ENCODE measurements at places on chromosomes 1 and 21.

DNA sequence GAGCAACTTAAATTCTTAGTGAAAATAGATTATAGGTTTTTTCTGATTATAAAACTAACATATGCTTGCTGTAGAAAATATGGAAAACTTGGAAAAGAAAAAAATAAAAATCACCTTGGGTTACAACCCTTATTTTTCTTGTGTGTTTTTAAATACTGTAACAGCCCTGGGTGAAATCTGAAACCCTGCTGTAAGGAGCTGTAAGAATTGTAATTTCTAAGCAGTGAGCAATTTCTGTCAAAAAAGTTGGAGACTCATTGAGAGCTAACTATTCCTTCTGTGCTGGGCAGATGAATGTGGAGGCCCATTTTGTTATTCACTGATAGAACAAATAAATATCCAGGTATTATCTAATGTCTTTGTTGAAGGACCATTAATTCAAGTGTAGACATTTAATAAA, 42.6 kb downstream of the ADCY10 start:
- DNase-seq: no peak

DNA sequence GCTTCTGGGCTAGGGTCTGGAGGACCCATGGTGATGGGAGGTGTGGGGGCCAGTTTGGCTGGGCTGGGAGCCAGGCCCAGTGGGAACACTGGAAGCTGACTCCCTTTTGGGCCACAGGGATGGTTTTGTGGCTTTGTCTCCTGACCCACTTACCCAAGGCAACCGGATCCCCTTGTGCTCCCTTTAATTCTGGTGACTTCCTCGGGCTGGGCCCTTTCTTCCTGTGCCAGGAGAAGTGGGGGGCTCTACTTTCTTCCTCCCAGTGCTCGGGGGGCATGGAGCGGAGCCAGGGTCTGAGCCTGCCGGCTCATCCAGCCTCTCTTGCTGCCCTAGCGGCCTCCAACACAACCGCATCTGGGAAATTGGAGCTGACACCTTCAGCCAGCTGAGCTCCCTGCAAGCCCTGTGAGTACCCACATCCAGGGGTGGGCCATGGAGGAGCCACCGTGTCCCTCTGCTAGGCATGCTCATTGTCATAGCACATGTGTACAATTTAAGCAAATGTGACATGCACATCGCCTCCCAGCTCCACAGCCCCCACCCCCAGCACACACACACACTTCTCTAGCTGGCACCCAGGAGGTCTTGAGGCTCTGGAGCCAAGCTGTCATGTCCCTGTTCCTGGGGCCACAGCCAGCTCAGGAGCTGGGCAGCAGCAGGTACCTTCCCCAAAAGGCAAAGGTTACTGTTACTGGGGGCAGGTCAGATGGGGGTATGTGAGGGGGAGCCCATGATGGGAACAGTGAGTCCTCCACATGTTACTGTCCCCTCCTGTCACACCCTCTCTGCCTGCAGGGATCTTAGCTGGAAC, 35.0 kb downstream of the UBE2T start:
- no peak for DNase-seq

- DNase-seq: no peak
Observed at GRCh38 chr21:22223385-22223784, 1225.2 kb downstream of the NCAM2 start.

- no peak for DNase-seq
Observed at GRCh38 chr1:12309783-12310742, 80.2 kb downstream of the VPS13D start.

- DNase-seq: no peak
Observed at GRCh38 chr1:185498207-185498606, 181.2 kb upstream of the IVNS1ABP start.

GRCh38 chr1:19033926-19034680, 77.6 kb upstream of the IFFO2 start:
- no peak for DNase-seq

GRCh38 chr21:28608646-28609045, 384.0 kb downstream of the LTN1 start:
- DNase-seq: no peak

- no peak for DNase-seq
Observed at GRCh38 chr1:103101399-103101798, 6.9 kb downstream of the COL11A1 start.

- DNase-seq: no peak
Observed at GRCh38 chr1:213251972-213252371, 200.9 kb downstream of the RPS6KC1 start.

DNA sequence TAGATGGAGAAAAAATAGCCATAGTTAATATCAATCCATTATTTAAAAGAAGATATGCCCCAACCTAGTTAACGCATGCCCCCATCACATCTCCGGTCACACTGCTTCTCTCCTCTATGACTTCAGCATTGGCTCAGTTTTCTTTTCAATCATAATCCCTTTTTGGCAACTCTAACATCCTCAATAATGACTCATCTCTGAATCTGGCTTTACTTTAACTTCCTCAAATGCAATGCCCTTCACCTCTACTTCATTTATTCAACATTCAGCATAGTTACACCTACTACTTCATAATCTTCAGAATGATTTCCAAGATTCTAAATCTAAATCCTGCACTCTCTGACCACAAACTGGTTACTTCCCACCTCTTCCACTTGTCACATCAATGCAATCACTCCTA, 417.3 kb downstream of the USH2A start:
- no peak for DNase-seq

GRCh38 chr1:224069138-224069537, 44.8 kb upstream of the FBXO28 start:
- DNase-seq: no peak

DNA sequence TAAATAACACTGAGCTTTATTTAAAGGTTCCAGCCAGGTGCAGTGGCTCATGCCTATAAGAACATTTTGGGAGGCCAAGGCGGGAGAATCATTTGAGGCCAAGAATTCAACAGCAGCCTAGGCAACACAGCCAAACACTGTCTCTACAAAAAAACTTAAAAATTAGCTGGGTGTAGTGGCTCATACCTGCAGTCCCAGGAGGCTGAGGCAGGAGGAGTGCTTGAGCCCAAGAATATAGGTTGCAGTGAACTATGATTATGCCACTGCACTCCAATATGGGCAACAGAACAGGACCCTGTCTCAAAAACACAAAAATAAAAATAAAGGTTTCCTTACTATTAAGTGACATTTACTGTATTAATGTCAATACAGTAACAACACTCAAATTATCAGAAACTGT, 2.1 kb downstream of the TAF12 start:
- no peak for DNase-seq

DNA sequence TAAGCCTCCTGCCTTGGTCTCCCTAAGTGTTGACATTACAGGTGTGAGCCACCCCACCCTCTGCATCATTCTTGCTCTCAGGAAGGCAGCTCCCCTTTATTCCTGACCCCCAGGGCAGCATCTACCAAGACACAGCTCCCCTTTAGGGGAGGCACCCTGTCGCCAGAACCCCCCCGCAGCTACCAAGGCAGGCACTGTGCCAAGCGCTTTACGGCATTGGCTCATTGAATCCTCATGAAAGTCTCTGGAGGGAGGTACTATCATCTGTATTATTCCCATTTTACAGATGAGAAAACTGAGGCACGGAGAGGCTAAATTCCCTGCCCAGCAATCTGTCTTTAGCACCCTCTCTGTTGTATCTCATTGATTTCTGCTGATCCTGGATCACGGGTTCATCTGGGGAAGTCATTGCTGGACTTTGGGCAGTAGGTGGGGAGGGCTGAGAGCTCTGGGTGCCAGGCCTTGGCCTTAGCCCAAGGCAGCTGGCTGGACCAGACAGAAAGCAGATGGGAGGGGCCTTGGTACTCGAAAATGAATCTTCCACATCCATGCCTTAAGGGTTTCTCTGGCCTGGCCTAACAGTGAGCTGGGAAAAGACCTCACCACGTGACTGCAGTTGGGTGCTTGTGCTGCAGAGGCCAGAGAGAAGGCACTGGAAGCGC, 5.9 kb downstream of the PLOD1 start:
- DNase-seq: no peak

DNA sequence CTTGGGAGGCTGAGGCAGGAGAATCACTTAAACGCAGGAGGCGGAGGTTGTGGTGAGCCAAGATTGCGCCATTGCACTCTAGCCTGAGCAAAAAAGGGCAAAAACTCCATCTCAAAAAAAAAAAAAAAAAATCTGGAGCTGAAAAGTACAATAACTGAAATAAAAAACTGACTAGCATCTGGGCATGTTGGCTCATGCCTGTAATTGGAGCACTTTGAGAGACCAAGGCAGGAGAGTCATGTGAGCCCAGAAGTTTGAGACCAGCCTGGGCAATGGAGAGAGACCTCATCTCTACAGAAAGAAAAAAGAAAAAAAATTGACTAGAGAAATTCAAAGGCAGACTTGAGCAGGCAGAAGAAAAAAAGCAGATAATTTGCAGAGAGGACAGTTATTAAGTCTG, 18.1 kb downstream of the CLDN19 start:
- DNase-seq: no peak

DNA sequence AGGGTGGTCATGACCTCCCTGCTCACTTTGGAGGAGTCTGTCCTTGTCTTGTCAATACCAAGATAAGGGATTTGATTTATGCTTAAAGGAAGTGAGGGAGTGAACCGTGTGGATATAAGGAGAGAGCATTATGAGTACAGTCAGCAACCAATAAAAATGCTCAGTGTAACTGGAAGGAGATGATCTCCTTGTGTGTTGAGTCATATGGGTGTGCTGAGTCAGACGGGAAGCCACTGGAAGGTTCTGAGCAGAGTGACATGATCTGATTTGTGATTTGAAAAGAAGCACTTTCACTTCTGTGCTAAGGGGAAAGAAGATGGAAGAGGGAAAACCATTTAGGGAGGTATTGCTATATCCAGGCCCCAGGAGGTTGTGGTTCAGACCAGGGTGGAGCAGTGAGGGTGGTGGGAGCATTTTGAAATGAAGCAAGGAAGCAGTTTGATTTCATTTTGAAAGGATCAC, 2.5 kb upstream of the BCL10 start:
- DNase-seq: no peak

- no peak for DNase-seq
Observed at GRCh38 chr21:46322351-46323226, 1.1 kb downstream of the C21orf58 start.

DNA sequence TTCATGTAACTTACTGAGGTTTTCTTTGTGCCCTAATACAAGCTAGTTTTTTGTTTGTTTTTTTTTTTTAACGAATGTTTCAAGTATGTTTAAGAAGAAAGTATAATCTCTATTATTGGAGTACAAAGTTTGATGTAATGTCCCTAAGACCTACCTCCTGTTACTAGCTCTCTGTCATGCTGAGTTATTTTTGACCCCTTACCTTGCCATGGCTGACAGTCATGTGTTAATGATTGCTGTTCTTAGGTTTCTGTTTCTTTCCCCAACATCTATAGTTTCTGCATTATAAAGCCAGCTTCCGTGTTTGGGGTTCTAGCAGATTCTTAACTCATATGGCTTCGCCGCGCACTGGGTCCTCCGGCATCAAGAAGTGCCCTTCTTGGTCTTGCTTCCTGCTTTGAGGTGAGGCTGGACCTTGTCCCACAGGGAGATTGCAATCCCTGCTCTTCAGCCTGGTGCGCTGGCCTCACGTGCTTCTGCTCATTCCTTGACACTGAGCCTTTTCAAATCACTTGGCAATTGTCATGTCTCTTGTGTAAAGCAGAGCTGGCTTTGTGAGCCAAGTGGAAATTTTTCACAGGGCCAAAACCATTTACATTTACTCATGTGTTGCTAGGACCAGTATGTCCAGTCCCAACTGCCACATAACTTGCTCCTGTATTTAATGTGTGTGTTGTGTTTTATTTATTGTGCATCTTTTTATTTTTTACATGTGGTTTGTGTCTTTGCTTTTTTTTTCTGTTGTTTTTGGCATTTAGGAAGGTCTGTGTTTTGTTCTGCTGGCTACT, 135.0 kb upstream of the COL6A1 start:
- DNase-seq: no peak

GRCh38 chr21:38229260-38229877, 27.4 kb upstream of the KCNJ15 start:
- DNase-seq: no peak

GRCh38 chr1:151401125-151401788, 1.9 kb downstream of the PSMB4 start:
- DNase-seq: no peak

GRCh38 chr21:26588446-26588845, 15.4 kb upstream of the CYYR1 start:
- no peak for DNase-seq

DNA sequence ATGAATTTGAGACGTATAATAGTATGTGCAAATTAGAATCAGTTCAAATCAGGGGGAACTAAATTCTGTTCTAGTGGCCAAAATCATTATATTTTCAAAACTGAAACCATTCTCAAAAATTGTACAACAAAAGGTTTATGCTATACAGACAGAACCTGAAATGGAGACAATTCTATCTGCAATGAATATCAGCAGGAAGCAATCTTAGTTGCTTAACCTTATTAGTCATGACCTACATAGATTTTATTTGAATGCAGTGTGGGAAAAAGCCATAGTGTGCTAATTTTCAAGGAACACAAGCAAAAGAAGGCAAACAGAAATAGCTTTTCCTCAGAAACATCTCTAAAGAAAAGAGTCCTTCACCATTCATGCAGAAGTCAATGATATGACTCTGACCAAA, 6.5 kb downstream of the AK5 start:
- no peak for DNase-seq

DNA sequence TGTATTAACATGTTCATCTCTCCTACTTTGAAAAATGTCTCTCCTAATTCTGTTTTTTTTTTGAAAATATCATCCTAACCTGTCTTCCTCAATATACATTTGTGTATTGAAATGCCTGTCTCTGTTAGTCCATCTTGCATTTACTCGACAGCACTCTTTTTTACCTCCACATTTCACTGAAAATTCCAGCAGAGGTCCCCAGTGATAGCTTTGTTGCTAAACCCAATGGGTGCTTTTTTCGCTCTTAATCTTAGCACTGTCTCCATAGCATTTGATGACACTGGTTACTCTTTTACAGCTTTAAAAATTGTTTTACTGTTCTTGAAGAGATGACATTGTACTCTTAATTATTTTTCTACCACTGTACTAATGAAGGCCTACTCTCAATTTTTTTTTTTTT, 10.8 kb downstream of the OSBPL9 start:
- no peak for DNase-seq

GRCh38 chr1:115949156-115949555, 27.2 kb upstream of the SLC22A15 start:
- DNase-seq: no peak

DNA sequence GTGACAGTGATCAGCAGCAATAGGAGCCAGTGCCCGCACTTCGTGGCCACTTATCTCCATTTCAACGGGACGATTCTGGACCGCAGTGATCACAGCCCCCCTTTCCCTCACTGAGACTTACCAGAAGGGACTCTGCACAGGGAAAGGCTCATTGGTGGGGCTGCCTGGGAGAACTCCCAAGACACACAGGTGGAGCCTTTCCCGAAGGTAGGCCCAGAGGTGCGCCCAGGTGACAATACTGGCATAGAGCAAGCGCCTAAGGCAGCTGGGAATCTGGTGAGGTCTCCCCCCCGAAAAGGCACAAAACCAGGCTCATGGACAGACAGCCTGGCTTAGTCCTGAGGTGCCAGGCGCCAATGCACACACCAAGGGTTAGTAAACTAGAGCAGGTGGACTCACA, 318.9 kb downstream of the AJAP1 start:
- DNase-seq: no peak

GRCh38 chr1:203511513-203511912, 17.6 kb downstream of the OPTC start:
- no peak for DNase-seq

GRCh38 chr1:31216016-31216415, 23.7 kb downstream of the NKAIN1 start:
- DNase-seq: no peak

All from stimulated activated CD8-positive, alpha-beta memory T cell treated with anti-CD3 and anti-CD28 coated beads, Interleukin-15, amount 100 ng/mL, for 24 hours (primary cell).